Fibroblast of lung (primary cell): ENCODE measurements at places on chromosomes 12 and 14. TPM values are rescaled to one million over a fixed set of nuclear protein-coding genes. Genes with fewer than 3 reads are reported as not detected.

Gene FKBP3
- 27.7 and 29.1 TPM in 2 replicates for total RNA-seq

Gene HVCN1
- total RNA-seq, result 5.9 and 7.4 TPM in 2 replicates

Gene CCDC197
- not detected in 2 replicates for total RNA-seq

Gene ABCD2
- under 0.01 and 0.33 TPM in 2 replicates for total RNA-seq

Gene ACVRL1
- total RNA-seq, result 20.8 and 36.2 TPM in 2 replicates

Gene EGLN3
- 0.66 and 1.8 TPM in 2 replicates for total RNA-seq

Gene MGP
- 2.0 and 38.0 TPM in 2 replicates for total RNA-seq

Gene MMP19
- 3.3 and 7.1 TPM in 2 replicates for total RNA-seq

Gene ZNF26
- total RNA-seq, result 9.4 and 12.8 TPM in 2 replicates

Gene SPPL3
- total RNA-seq, result 5.1 and 7.1 TPM in 2 replicates
